Skin of body (tissue), 3 donors: ENCODE measurements at places on chromosomes 4 and X. TPM values are rescaled to one million over a fixed set of nuclear protein-coding genes. Genes with fewer than 3 reads are reported as not detected.

The XAGE1A gene
- not detected for total RNA-seq

DNA sequence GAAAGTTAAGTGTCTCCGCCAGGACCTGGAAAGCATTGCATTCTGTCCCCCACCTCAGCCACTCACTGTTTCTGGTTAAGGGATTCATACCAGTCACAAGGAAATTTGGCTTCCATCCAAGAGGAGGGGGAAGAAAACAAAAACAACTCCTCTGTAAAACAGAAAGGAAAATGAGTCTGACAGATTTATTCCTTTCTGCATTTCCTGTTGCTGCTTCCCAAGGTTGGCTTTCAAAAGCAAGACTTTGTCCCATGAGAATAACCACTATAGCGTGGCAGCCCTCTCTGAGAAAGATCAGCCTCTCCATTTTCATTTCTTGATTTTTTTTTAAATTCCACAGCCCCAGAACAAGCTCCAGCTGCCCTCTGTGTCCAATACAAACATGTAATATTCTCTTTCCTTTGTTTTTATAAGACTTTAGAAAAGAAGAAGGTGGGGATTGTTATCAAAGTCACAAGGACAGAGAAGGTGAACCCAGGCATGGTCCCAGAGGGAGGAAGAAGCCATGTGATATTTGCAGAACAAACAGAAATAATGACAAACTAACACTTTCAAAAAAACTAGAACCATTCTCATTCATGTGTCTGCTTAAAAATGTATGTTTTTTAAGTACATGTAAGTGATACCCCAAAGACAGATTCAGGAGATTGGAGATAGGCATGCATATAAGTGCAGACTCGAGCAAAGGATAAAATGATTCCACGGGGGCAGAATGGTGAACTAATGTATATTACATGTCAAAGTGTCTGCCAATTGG lies 90.7 kb upstream of the DCLK2 start:
- peak; percentile 43 for DNase-seq

DNA sequence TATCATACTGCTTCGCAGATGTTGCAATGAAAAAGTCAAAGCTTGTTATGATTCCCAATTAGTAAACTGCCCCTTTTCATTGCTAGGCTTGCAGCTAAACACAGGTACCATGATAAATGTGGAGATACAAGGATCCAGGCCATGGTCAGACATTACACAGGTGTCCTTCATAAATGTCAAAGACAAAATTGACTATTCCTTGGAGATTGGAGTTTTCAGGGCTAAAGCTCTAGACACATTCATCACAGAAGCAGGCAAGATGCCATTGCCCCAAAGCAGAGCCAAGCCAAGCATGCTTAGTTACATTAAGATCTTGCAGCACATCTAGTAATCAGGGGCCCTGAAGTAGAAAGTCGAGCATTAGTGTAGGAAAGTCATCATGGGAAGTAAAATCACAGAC lies 111.3 kb upstream of the INTU start:
- no peak for DNase-seq

DNA sequence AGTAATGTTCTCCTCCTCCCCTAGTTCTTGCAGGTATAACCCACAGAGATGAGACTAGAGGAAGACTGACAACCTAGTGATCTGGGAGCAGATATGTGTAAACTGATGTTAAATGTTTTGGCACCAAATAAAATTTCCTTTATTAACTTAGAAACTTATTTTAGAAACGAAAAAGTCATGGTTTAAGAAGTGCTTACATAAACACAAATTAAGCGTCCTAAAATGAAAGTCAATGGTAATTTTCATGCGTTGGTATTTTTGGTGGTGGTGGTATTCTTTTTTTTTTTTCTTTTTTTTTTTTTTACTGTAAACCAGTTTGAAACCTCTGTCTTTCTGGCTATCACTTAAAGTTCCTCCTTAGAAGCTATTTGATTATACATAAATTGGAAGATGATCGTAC lies 1438.1 kb upstream of the TENM3 start:
- no peak for DNase-seq

DNA sequence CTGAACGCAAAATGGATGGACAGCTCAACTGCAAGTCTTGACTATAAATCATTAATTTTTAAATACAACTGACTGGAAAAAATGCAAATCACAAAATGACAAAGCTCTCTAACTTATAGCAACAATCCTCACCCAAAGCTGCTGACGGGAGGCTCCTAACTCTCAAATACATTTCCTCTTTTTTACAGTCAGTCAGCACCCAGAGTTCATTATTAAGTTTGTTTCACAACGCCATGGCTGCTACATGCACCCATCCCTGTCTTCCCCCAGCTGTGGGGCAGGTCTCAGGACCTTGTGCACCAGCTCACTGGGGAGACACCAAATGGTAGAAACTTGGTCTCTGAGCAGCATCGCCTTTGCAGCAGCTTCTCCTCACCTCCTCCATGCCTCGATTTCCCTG lies 97.6 kb downstream of the SLC34A2 start:
- no peak for DNase-seq

- no peak for DNase-seq
Observed at GRCh38 chr4:57039345-57039744, 60.6 kb downstream of the POLR2B start.

DNA sequence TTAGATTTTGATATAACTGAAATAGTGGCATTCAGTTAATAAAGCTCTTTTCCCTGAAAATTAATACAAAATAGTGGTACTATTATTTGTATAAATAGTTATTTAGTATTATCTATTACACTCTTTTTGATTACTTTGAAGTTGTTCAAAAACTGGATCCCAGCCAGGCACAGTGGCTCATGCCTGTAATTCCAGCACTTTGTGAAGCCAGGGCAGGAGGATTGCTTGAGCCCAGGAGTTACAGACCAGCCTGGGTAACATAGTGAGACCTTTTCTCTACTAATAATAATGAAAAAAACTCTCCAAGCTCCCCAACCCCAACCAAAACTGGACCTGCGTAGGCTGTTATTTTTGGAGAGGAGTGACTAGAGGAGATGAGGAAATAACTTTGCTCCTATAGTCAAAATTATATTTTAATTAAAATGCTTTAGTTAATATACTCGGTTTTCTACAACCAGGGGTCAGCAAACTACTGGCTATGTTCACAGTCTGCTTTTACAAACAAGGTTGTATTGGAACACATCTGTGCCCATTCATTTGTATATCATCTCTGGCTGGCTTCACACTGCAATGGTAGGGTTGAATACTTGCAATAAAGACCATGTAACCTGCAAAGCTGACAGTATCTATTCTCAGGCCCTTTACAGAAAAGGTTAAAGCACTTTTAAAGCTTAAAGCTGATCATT lies 27.6 kb downstream of the GUCY1A1 start:
- no peak for DNase-seq

The STARD8 gene
- total RNA-seq: 4.5 TPM

DNA sequence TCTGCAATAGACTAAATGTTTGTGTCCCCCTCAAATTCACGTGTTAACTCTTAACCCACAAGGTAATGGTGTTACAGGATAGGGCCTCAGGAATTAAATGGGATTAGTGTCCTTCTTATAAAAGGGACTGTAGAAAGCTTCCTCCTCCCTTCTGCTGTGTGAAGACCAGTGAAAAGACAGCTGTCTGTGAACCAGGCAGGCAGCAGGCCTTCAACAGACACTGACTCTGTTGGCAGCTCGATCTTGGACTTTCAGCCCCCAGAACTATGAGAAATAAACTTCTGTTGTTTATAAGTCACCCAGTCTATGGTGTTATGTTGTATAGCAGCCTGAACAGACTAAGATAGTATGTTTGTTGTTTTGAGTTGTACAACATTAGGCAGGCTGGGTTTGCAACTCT lies 208.1 kb downstream of the GBA3 start:
- DNase-seq: no peak

DNA sequence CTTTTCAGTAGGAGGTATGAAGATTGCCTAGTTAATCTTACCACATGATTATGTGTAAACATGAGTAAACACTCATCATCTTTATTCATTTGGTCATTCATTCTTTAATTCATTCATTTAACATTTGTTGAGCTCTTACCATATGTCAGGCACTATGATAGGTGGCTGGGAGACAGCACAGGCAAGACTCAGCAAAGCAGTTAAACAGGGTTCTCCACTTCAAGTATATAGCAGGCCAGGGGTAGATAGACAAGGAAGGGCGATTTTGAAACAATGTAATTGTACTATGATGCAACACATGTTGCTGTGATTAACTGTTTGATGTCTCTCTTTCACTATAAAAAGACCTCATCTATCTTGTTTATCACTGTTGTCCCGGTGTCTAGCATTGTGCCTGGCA lies 84.3 kb upstream of the GPR101 start:
- no peak for DNase-seq

- DNase-seq: no peak
Observed at GRCh38 chr4:55947254-55947882, 1.4 kb upstream of the CEP135 start.

DNA sequence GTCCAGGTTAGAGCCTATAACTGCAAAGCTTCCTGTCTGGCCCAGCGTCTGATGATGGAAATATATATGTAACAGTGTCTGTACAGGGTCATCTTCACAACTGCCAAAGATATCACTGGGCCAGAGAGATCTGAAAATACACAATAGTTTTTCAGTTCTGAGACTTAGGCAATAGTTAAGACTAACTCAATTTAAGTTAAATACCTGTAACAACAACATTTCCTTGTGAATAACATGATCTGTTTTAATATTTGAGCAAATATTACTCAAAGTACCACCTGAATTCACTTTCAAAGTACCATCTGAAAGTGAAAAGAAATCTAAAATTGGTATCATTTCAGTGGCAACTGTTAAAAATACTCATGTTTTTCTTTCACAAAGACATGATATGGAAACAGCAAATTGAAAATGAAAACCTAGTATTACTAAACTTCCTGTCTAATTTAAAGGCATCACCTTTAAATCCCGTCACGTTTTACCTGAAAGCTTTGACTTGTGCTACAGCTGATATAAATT lies 9.6 kb downstream of the ZAR1 start:
- no peak for DNase-seq

DNA sequence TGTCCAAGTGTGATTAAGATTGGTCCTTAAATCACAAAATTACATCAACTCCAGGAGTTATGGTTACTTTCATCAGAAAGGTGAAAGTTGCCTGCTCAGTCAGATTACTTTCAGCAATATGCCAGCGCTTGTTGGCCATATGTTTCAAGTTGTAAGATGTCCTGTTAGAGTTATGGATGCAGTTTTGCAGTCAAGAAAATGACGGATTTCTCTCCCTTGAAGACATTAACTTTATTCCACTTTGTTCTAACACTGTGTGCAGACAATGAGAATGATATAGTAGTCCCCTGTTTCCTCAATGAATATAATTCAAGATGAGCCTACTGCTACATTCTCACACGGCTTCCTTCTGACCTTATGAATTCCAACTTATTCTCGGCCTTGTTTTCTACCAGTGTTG lies 295.0 kb upstream of the ADGRL3 start:
- no peak for DNase-seq

DNA sequence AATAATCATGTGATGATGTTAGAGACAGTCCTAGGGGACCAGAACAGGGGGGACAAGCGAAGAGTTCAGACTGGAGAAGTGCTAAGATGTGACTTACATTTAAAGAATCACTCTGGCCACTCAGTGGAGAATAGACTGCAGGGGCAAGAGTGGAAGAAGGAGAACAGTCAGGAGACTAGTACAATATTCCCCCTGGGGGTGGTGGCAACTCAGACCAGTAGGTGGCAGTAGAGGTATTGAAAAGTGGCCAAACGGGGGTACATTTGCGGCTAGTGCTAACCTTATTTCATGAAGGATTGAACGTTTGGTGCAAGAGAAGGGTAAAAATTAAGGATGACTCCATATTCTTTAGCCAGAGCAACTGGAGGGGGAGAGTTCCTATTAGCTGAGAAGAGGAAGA lies 2.7 kb upstream of the BMX start:
- peak; percentile 1 for DNase-seq

The RBPJ gene
- total RNA-seq: 128 TPM

GRCh38 chr4:133600008-133600407 lies 450.9 kb downstream of the PCDH10 start:
- no peak for DNase-seq

GRCh38 chr4:40350627-40351227 lies 15.6 kb downstream of the CHRNA9 start:
- DNase-seq: no peak

GRCh38 chr4:120718979-120719566 lies 203.5 kb downstream of the PRDM5 start:
- DNase-seq: peak; percentile 72

DNA sequence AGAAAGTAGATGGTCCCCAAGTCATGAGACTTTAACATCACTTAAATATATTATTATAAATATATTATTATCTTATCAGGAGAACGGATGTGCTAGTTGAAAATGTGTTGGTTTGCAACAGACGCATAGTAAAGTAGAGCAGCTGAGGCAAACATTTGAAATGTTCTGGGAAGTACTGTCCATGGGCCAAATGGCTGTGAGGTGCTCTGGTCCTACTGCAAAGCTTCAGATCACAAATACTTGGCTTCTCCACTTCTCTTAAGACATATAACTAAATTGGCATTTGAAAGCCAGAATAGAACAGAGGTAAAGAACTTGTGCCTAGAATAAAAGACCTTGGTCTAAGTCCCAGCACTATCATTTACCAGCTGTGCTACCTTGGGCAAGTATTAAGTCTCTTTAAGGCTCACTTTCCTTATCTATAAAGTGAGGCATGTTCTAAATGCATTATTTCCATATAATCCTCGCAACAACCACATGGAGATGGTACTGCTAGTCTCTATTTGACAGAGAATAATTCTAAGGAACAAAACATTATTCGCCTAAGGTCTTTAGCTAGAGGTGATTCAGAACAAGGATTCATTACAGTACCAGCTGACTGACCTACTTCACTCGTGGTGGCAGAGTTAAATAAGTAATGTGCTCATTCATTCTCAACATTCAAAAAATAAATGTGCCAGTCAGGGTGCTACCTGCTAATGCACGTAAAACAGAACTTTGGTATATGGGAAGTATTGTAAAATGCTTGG lies 297.1 kb downstream of the PPP3CA start:
- DNase-seq: no peak

GRCh38 chr4:59120287-59120814 lies 2010.2 kb upstream of the IGFBP7 start:
- no peak for DNase-seq

DNA sequence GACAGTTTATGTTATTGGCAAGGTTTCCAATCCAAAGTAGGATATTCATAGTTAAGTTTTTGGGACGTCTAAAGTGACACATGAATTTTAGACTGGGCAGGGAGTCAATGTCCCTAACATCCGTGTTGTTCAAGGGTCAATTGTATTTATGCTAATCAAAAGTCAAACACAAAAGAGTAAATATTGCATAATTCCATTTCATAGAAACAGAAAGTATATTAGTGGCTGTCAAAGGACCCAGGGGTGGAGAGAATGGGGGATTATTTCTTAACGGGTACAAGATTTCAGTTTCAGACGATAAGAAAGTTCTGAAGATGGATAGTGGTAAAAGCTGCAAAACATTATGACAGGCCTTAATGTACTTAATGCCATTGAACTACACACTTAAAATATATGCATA lies 971.8 kb upstream of the AGA start:
- DNase-seq: no peak
